A549 treated with Mapracorat at 1 μM for 4 hours (cell line): ENCODE measurements at places on chromosomes 6 and 20. TPM values are rescaled to one million over a fixed set of nuclear protein-coding genes. Genes with fewer than 3 reads are reported as not detected.

Gene GLP1R
- not detected in 5 replicates for total RNA-seq

Gene KIF13A
- total RNA-seq, result 17.2 to 18.6 TPM (median 18.1 TPM) in 5 replicates

Gene POM121L2
- total RNA-seq, result not detected in 5 replicates

Gene EFCAB8
- total RNA-seq, result not detected in 5 replicates
